CD4-positive, alpha-beta T cell treated with Interferon gamma for 1 hour (primary cell): ENCODE measurements at places on chromosomes 1 and 21.

GRCh38 chr1:79554688-79555087, 548.2 kb upstream of the ADGRL4 start:
- DNase-seq: no peak

GRCh38 chr1:8506995-8507615, 189.2 kb downstream of the SLC45A1 start:
- DNase-seq: no peak

DNA sequence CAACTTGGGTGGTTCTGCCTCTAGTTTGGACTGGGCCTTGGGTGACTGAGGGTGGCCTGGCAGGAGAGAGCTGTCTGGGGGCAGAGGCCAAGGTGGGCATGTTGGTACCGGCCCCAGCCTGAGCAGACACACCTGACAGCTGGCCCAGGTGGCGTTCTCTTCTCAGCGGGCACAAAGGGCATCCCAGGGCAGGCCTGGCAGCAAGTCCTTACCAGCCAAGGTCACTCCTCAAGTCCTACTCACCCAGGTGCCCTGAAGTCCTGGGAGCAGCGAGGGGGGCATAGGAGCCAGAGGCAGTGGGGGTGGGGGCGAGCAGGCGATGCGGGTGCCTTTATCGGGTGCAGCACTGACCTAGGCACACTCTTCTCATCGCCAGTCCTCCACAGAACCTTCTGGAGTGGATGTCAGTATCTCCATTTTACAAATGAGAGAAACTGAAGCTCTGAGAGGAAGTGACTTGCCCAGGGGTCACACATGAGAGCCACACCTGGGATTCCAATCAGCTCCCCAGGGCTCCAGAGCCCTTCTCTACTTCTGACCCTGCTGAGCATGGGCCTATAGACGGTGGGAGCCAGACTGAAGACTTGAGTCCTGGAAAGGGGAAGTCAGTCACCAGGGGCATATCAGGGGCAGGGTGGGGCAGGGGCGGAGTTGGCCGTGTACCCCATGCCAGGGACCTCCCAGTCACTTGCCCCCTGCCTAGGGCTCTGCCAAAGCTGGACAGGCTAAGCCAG, 587 bp upstream of the SLC25A34 start:
- no peak for DNase-seq

GRCh38 chr1:24849672-24850295, 80.3 kb downstream of the RUNX3 start:
- DNase-seq: no peak

DNA sequence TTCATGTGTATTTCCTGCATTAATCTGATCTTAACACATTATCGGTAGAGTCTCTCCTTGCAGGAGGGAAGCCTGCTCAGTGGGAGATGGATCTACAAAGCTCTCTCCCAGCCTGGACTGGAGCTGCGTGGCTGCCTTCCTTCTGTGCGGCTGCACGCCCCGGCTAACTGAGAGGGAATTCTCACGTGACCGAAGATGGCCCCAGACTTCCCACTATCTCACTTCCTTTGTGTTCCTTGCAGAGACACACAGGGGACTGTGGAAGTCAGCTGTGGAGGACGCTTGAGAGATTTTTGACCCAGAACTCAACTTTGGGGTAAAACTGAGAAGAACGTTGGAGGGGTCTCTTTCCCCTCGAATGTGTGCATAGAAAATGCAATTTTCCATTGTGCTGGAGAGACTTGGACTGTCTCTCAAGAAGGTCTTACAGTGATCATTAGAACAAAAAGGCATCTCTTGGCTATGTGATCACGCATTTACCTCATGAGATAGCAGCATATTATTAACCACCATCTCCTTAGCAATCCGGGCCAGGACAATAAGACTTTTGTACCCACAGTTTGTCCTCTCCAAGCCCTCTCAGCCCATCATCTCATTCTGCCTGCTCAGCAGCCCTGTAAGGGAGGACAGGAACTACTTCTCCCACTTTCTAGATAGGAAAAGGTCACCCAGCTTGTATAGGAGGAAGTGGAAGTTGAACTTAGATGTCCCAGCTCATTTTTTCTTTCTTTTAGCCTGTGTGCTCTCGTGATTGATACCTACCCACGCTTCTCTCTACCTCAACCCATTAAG, 49.3 kb upstream of the TARBP1 start:
- DNase-seq: no peak

- no peak for DNase-seq
These were observed 199.6 kb upstream of the SGIP1 start for GRCh38 chr1:66334318-66334717.

DNA sequence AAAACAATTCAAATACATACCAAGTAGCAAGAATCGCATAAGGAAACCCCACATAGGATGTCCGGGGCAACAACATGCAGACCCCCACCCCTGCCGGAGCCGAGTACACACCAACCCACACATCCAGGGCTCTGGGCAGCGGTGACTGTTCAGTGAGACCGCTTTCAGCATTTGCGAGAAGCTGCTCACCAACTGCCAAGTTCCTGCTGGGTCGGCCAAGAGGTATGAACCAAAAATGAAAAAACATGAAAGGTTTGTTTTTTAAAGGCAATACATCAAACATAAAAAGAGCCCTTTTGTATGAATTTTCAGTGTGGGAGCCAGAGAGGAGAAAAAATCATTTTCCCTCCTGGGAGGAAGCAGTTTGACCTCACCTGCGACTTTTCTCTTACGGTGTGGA, 92.3 kb downstream of the SIM2 start:
- no peak for DNase-seq

GRCh38 chr1:29412591-29412990, 176.3 kb downstream of the PTPRU start:
- no peak for DNase-seq

GRCh38 chr1:161905269-161905884, 118.3 kb downstream of the OLFML2B start:
- DNase-seq: no peak

DNA sequence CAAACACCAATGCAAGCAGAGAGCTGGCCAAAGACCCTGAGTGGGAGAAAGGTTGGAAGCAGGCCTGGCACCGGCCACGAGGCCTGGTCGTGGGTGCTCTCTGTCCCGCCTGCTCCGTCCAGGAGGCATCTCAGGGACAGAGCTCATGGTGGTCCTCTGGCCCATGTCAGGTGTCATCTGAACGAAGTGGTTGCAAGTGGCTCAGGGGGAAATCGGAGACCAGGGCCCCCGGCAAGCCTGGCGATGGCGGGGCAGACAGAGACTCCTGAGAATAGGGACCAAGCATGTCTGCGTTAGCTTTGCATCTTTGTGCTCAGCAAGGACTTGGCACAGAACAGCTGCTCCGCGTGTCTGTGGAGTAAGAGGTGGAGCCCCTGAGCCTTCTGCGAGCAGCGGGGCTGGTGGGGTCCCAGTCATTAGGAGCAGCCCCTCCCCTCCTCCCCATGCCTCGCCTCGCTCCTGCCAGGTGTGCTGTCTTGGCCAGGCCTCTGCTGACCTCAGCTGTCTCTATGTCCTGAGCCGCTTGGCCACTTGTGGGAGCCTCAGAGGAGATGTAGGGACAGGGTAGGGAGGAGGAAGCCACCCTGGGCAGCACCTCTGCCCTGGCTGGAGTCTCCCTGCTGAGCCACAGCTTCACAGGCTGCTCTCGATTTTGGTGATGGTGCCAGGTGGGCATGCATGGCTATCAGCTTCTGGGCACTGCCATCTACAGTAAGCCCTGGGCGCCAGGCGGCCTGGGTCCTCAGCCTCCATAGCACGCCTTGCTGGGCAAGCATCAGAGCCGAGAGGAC, 362.9 kb upstream of the VAMP3 start:
- DNase-seq: no peak

- DNase-seq: peak; percentile 66
These were observed 23.8 kb upstream of the IFNAR1 start for GRCh38 chr21:33300701-33301631.

DNA sequence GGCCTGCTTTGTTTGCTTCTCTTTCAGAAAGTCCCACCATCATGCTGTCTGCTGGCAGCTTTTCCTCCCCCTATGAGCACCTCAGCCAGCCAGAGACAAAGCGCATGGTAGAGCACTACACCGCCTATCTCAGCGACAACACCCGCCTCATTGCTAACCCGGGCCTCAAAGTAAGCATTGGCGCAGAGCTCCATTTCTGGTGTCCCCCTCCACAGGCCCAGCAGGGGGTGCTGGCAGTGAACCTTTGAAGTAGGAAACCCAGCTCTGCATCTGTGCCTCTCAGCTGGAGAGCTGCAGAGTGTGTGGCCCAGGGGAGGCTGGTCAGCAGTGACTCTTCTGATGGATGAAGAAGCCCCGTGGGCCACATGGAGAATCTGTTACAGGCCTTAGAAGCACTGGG, 81.2 kb upstream of the RAVER2 start:
- DNase-seq: no peak

GRCh38 chr21:39110431-39110830, 72.8 kb downstream of the PSMG1 start:
- no peak for DNase-seq

DNA sequence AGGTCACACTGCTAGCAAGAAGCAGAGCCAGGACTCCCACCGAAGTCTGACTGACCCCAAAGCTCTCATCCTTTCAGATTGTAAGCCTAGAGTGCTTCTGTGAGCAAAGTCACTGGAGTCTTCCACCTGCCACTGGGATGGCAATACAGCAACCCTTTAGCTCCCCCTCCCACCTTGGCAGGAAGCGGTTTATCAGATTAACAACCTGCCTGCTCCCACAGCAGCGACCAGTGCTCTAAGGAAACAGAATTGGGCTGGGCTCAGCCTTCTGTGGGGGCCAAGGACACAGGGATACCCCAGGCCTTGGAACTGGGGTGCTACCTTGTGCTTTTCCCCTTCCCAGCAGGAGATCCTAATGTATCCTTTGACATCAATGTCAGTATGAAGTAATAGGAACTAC, 76.0 kb downstream of the GFI1 start:
- DNase-seq: peak; percentile 7

DNA sequence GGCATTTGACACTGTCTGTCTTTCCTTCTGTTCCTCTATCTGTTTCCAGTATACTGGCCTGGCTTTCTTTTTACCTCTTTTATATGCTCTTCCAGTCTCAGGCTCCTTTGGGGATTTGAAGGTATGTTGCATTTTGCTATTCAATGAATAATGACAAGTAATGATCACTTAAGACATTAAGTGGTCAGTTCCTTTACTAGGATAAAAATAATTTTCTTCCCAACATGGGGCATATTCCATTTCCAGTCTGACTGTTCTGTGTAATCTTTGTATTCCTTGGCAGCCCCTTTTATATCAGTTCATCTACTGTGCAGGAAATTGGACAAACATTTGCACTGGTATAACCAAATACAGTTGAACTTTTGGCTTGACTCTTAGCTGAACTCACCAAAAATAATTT, 15.6 kb downstream of the METTL18 start:
- DNase-seq: no peak

DNA sequence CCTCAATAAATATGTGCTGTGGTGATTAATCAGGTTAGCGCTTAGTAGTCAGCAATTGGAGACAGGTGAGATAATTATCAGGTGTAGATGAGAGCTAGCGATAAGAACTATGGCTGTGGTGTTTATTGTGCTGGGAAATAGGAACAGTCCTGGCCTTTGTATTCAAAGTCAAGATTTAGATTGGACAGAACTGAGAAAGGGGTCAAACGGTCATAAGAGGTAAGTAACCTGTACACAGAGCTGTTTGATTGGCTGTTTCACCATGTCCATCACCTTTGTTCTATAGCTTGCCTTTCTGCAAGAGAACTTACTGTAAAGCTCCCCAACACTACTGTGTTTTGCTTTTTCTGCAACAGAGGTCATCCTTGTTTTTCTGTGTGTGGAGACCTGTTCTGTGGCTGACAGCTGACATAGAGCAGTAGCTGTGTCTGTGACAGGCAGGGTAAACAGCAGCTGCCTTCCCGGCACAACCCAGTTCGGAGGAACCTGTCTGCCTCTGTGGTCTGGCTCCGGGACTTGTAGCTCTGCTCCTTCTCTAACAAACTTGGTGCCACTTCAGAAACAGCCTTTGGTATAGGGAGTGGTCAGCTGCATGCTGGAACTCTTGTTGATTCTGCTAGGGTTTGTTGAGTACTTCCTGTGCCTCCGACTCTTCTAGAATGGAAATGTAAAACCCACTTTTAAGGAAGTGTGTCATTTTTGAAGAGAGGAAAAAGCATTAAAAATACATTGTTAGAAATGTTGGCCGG, 21.1 kb upstream of the CDC42 start:
- DNase-seq: peak; percentile 42

DNA sequence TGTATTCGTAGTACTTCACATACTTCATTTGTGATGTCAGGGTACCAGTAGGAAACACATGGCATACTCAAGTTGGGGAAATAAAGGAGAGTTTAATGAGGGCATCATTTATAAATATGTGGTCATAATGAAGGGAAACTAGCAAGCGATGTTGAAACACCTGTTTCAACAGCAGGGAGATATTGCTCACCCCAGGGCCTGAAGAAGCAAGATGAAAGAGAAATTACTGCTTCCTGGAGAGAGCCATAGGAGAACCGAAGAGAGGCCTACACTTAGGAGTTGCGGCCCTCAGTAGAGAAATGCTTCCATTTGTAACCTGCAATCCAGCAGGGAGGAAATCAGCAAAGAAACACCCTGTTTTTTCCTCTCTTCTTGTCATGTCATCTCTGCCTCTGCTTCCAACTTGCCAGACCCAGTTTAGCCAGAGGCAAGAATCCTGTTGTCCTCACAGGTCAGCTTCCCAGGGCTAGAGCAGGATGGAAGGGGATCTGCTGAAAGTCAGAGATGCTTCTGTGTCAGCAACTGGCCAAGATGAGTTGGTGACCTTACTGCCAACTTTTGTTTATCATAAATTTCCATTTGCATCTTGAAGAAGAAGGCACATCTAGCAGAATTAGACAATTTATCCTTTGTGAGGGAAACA, 67.6 kb upstream of the TSPAN2 start:
- DNase-seq: no peak

DNA sequence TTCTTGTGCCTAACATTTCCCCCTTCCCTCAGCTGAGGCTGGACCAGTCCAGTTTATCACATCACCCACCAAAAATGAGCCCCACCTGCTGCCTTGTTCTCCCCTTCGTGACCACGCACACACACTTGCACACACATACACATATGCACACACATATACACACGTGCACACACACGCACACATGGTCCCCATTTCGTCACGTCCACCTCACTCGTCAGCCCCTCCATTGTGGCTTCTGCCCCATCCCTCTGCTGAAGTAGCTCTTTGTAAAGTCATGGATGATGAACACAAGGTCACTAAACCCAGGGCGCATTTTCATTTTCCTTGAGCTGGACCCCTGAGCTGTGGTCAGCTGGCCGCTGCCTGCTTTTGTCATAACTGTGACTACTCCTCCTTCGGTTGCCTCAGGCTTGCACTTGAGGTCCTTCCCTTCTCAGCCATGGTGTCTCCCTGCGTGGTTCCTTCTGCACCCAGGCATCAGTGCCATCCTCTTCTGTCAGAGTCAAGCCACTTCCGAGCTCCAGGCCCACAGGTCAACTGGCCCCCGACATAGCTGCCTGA, 93.8 kb downstream of the SYT2 start:
- DNase-seq: no peak

DNA sequence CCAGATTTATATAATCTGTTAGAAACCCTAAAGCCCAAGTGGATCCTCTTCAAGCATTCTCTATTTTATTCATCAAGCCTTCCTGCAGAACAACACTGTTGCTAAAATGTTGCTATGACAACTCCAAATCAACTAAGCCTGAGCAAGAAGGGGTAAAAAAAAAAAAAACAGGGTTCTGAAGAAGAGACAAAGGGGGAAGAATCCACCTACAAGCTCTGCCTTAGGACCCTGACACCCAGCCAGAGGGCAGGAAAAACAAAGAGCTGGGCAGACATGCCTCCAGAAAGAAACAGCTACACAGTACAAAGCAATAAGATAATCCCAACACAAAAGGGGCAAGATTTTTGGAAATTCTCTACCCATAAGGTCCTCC, 1.3 kb downstream of the USF1 start:
- peak; percentile 46 for DNase-seq
